ENCODE measurements at places on chromosomes 4 and X.
A peak's percentile ranks its signal among the peaks of the same experiment; 100 is the strongest.

GRCh38 chr4:119041951-119042560 is 93.6 kb upstream of the MYOZ2 start:
- peak; percentile 90 for DNase-seq

DNA sequence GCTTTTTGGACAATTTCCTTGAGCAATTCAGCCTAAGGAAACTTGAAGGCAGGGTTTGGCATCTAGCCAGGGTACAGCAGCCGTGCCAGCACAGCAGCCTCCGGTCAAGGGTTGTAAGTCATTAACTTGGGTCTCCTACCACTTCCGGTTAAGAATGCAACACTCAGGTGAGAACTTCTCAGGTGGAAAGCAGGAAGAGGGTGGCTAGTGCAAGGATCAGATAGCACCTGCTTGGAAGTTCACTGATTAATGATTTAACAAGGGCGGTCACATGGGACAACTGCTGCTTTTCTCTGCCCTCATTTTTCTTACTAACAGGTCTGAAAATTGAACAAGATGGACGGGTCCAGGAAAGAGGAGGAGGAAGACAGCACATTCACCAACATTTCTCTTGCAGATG is 30.1 kb upstream of the SCOC start:
- no peak for DNase-seq

DNA sequence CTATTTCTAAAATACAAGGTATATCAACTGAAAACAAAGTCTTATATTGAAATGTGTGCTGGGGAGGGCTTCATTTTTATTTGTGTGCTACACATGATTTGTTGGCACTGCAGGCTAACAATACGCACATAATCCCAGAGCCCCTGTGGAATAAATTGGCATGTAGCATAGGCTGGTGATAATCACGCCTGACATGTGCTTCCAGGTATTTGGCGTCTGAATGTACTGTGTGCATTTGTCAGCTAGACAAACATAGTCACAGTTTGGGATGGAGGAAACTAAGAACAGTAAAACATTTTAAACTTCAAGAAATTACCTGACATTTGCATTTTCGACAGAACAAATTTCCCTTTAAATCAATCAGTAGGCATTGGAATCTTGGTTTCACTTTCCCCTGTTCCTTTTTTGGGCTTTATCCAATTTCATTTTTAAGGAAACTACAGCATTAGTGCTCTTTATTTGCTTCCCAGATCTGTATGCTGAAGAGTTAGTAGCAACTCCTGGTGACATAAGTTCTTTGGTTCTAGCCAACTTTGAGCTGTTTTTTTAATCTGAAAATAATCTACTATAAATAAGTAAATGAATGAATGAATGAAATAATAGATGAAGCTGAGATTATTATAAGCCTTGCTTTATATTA is 472.3 kb downstream of the PDHA2 start:
- peak; percentile 55 for DNase-seq

DNA sequence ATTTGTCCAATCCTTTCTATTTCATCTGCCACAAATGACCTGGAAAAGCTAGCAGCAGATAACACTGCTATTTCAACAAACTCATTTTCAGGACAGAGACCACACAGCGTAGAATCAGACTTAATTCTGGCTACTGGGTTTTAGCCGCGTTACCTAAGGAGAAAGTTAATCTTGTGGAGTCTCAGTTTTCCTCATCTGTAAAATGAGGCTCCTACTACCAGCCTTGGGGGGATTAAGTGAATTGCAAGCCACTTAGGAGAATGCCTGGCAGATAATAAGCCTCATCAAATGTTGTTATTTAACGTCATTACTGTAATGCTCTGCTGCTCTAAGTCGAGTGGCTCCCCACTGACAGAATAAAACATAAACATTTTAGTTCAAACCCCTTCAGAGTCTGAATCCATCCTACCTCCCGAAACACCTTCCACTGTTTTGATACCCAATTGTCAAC is 1.4 kb downstream of the CCNI start:
- no peak for DNase-seq

GRCh38 chr4:57110640-57111511 is 691 bp upstream of the IGFBP7 start:
- peak; percentile 60 for DNase-seq

DNA sequence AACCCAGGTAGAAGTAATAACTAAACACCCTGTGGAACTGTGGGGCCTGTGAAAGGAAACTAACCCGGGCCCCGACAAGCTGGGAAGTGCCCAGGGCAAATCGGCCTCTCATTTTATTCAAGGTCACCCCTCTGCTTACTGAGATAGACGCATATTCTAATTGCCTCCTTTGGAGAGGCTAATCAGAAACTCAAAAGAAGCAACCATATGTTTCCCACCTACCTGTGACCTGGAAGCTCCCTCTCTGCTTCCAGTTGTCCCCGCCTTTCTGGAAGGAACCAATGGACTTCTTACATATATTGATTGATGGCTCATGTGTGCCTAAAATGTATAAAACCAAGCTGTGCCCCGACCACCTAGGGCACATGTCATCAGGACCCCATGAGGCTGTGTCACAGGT is 23.1 kb upstream of the DHRSX start:
- DNase-seq = no peak

DNA sequence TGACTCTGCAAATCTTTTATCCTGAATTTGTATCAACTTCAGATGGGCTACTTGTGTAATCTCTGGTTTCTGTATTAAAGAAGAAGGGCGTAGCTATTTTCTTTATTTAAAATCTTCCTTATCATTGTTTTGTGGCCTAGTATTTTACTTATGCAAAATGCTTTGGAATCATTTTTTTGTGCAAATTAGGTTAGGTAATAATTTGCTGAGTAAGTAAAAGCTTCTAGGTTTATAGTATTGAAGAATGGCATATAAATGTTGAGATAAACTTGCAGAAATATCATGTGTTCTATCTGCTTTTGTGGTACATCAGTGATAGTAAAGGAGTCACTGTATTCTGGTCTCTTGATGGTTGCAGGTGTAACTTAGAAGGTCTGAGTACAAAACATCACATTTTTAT is 197.2 kb upstream of the IL15 start:
- DNase-seq = no peak

DNA sequence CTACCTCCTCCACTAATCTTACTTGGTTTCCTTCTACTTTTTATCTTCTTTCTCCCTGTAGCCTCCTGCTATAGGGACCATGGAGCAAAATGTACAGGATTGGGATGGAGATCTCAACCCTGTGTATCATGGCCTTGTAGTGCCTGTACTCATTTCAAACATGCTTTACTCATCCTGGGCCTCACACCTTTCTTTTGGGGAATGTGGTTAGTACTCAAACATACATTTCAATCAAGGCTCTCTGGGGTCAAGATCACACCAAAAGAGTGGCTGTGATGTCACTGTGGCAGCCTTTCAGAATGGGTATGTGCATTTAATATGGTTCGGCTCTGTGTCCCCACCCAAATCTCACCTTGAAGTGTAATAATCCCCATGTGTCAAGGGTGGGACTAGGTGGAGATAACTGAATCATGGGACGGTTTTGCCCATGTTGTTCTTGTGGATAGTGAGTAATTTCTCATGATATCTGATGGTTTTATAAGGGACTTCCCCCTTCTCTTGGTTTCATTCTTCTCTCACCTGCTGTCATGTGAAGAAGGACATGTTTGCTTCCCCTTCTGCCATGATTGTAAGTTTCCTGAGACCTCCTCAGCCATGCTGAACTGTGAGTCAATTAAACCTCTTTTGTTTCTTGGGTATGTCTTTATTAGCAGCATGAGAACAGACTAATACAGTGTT is 205.1 kb downstream of the RASL11B start:
- no peak for DNase-seq

DNA sequence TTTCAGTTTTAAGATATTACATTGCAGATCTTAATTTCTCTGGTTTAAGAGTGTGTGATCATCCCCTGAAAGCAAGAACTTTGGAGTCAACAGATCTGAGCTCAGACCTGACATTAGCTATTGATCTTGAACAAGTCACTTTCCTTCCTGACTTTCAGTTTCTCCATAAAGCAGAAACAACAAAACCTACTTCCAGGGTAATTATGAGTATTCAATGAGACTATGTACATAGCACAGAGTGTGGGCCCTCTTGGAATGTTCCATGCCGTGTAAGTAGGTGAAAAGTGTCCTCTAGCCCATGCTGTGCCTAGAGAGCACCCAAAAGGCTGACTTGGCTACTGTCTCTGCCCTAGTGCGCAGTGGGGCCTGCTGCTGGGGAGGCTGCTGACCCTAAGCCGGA is 188.0 kb upstream of the RPL34 start:
- no peak for DNase-seq

DNA sequence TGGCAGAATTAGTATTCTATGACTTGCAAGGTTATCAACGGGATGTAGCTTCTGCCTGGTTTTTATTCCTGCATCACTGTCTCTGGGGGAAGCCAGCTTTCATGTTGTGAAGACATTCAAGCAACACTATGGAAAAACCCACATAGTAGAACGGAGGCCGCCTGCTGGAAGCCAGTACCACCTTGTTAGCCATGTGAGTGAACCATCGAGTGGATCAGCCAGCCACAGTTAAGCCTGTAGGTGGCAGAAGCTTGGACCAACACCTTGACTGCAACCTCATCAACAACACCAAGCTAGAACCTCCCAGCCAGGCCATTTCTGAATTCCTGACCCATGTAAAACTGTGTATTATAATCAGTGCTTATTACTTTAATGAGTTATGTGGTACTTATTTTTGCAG is 538.2 kb downstream of the KCNIP4 start:
- no peak for DNase-seq

GRCh38 chr4:184861047-184861446 is 35.3 kb upstream of the ACSL1 start:
- no peak for DNase-seq

- DNase-seq = no peak
Measured at GRCh38 chr4:183871581-183871980, 33.5 kb upstream of the STOX2 start.

GRCh38 chrX:115284877-115285276 is 4.6 kb upstream of the LUZP4 start:
- DNase-seq = peak; percentile 1

- no peak for DNase-seq
Measured at GRCh38 chrX:77793946-77794345, 7.9 kb upstream of the ATRX start.

DNA sequence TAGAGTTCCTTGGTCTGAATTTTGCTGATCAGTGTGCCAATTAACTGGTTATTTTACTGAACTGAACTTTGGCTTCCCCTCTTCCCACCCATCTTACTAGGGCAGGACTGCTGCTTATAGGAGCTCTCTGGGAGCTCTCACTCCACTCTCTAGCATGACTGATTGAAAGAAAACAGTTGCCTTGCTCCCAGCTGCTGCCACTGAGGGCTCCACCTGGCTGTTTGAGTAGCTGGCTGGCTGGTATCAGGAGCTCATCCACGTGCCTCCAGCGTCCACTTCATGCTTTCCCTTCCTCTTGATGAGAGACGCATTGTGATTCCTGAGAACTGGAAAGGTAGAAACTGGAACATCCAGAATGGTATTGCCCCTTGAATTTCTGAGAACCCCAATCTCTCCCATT is 73.0 kb upstream of the KLHL13 start:
- DNase-seq = no peak

DNA sequence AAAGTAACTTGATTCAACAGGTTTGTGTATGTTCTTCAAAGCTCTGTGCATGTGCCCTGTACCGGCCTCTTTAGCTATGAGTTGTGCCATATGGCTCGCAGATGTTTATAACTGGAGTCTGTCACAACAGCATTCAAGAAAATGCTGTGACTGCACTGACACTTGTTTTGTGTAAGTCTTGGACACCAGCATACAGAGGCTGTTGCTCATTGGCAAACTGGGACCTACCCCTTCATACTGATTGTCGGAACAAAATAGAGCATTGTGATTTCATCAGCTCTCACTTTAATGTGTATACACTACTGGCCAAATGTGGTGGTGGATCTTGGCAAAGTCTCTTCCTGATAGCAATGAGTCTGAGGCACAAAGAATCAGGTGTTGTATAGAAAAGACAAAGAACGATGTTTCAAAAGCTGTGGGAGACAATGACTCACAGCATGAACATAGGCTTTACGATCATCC is 133.9 kb downstream of the EGF start:
- DNase-seq = peak; percentile 62

- DNase-seq = no peak
Measured at GRCh38 chrX:154829926-154830442, 4.5 kb downstream of the SMIM9 start.

DNA sequence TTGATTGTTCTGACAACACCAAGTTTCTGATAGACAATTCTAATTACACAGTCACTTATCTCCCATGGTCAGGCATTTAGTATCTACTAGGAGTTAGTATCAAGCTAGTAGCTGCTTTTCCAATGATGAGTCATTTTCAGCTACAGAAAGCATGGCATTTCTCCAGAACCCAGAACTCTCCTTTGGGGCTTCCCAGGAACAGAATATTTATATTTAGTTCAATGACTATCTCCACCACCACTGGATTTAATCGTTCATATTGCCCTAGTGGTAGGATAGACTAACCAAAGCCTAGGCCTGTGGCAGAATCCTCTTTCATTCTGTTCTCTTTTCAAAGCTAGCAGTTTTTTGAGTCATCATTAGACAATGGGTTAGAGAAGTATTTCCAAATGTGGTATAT is 569.4 kb downstream of the GABRG1 start:
- no peak for DNase-seq

GRCh38 chr4:79431839-79432238 is 23.8 kb upstream of the GK2 start:
- DNase-seq = no peak

DNA sequence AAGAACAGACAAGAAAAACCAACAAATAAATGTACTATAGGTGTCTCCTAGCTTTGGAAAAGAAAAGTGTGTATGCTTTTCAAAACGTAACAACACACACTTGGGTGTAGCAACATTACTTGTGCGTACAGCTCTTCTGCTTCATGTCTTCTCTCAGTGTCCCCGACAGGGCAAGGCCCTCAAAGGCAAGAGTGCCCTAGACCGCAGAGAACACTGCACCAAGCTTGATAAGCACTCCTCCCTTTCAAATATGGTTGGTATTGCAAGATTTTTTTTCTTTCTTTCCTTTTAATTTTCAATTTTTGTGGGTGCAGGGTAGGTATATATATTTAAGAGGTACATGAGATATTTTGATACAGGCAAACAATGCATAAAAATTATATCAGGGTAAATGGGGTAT is 106.8 kb downstream of the EIF4E start:
- no peak for DNase-seq

GRCh38 chrX:71510161-71510560 is 22.7 kb upstream of the OGT start:
- no peak for DNase-seq

DNA sequence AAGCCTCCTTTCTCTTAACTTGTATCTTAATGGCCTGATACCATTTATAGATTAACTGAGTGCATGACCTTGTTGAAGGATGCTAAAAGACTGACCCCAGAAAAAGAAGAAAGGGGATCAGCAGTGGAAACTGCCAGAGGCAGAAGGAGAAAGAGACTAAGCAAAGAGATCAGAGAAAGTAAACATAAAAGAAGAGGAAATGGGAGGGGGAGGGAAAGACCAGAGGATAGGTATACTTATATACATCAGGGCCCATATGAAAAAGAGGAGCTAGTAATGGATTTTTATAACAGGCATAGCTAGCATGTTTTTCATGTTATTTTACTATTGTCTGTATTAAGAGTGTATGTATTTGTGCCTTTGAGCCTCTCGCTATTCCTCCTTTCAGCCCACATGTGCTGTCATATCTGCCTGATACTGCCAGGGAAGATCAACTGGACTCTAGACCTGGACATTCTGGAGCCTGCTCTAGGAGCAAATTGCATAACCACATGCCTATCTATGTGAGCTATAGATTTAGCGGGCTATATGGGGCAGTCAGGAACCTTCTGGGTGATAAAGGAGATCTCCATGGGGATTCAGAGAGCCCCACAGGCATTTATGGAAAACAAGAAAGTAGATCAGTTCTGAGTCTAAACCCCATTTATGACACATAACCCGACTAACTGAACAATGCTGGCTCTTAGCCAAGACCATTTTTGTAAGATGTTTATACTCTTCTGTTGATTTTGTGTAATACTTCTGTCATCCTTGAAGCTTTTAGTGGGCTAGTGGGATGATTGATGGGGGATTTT is 13.4 kb upstream of the SNX12 start:
- no peak for DNase-seq
